ENCODE measurements at places on chromosomes 5 and 9.

DNA sequence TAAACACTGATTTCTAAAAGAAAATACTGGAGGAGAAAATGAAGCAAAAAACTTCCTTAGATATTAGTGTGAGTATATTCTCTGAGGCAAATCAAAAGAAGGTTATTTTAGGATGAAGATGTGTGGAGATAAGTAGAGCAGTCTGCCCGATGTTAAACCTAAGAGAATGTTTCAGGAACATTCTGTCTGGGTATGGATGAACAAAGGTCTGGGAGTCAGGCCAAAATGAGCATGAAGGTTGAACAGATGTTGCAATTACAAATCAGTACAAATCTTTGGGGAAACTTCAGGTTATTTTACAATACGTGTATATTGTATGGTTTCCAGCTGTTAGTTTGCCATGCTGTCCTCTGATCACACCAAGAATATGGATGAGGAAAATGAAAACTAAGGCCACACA is 14.4 kb upstream of the CEP78 start:
- DNase-seq = no peak

DNA sequence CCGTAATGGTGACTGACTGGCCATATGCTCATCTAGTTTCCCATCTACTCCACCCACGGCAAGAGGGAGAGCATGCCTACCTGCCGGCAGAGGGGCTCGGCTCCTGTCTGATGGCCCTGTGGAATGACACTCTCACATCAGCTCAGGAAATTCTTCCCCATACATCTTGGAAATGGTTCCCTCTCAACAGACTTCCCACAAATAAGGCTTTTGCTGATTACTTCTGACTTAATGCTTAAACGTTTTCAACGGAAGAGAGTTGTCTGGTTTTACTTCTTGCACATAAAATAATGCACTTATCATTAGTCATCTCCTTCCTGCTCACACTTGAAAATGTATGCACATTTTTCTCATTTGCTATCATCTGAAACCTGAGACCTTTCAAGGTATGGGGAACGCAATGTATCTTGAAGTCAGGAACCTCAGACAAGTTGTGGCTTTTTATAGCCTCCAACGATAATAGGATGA is 129.5 kb downstream of the TTLL11 start:
- DNase-seq = no peak

GRCh38 chr9:94923326-94924089 is 197.0 kb downstream of the AOPEP start:
- DNase-seq = no peak

GRCh38 chr5:113218906-113219517 is 215.8 kb downstream of the TSSK1B start:
- no peak for DNase-seq

DNA sequence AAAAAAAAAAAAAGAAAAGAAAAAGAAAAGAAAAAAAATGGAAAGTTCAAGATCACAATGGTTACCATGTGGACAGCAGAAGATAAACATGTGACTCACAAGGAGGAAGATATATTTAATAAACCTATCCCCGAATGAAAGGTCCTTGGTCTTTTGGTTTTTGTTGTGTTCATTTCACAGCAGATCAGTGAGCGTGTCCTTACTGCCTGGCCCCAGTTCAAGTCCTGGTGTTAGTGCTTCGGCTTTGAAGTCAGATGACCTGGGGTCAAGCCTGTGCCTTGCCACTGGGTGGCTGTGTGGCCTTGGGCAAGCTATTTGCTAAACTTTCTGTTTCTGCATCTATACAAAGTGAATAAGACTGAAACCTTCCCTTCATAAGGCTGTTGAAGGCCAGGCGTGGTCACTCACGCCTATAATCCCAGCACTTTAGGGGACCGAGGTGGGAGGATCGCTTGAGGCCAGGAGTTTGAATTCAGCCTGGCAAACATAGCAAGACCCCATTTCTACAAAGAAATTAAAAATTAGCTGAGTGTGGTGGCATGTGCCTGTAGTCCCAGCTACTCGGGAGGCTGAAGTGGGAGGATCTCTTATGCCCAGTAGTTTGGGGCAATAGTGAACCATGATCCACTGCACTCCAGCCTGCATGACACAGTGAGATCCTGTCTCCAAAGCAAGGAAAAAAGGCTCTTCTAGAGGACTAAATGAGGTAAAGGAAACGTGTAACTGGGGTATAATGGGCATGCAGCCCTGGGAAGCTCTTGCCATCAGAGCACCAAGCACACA is 94.5 kb upstream of the SPATA31D4 start:
- DNase-seq = no peak

DNA sequence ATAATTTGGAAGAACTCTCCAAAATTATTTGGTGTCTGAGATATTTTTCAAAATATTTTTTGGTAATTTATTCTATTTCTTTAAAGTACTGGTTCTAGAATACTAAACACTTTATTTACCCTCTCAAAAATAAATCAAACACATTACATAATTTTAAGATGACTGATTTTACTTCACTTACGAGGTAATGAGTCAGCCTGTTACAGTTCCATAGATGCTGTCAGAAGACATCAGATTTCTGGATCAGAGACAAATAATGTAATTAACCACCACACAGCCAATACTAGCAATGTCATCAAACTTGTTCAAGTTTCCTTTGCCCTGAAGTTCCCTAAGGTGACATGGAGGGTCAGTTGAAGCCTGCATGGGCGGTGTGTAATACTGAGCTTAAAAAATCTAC is 106.1 kb upstream of the CDH9 start:
- DNase-seq = no peak

- no peak for DNase-seq
These were observed 522.5 kb downstream of the TLE4 start for GRCh38 chr9:80094176-80094771.

GRCh38 chr5:158120760-158121159 is 261.8 kb upstream of the CLINT1 start:
- no peak for DNase-seq

GRCh38 chr5:149872351-149873040 is 72.1 kb downstream of the PDE6A start:
- DNase-seq = no peak

DNA sequence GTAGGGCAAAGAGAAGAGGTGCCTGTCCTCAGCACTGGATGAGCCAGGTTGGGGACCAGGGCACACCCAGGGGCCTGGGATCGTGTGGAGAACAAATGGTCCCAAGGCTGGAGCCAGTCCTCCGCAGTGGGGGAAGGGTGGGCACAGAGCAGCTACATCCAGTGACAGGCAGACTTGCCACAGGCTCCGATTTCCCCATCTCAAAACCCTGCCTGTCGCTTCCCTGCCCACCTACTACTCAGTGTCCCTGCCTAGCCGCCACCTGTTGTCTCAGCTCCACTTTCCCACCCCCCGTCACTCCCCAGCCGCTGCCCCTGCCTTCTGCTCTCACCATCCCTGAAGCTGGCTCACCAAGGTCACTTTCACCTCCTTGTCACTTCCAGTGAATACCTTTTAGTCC is 13.9 kb upstream of the ENHO start:
- no peak for DNase-seq

- no peak for DNase-seq
These were observed 39.4 kb upstream of the PPP2R2B start for GRCh38 chr5:146917931-146918330.

DNA sequence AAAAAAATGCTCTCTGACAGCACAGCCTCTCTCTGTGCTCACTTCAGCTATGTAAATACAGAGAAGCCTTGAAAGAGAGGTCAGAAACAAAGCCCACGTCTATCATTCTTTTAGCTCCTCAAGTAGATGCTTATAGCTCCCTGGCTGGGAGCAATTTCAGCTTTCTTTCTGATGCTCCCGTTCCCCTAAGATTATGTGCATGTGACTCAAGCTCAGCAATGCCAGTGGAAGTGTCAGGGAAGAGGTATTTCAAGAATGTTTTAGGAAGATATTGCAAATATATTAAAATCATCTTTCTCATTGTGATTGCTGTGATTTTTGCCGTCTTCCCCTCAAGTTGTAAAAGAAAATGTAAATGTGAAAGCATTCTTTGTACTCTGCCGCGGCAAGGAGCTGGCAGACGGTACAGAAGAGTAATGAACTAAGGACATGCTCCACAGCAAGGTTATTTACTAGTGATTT is 1353.7 kb upstream of the ACO1 start:
- DNase-seq = no peak

GRCh38 chr5:132103969-132104391 is 30.4 kb downstream of the CSF2 start:
- no peak for DNase-seq

DNA sequence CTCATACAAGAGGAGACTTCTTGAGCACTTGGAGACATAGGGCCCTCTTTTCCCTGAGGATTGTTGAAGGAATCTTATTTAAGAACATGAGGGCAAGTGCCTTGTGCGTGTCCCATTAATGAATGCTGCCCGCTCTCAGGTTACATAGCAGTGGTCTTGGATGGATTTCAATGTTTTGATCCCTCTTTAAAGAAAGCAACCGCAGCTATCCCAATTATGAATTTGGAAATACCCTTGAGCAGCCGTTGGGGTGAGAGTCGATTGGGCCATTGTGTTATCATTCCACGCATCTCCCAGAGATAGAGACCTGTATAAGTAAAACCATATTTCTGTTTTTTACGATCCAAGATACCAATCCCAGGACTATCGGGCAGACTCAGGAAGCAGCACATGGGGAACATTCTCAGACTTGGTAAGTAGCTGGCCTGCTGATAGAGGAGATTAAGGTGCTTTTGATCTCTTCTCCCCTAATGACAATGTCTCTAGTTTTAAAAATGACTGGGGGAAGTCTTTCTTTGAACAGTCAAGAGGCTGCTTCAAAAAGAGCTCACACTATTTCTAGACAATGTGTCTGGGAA is 145.3 kb downstream of the MACROH2A1 start:
- DNase-seq = no peak

- DNase-seq = no peak
These were observed 27.3 kb downstream of the RXRA start for GRCh38 chr9:134353539-134353938.

- no peak for DNase-seq
These were observed 13.0 kb downstream of the SNX24 start for GRCh38 chr5:122858451-122858850.

- no peak for DNase-seq
These were observed 44.2 kb downstream of the SH3PXD2B start for GRCh38 chr5:172410160-172410559.

DNA sequence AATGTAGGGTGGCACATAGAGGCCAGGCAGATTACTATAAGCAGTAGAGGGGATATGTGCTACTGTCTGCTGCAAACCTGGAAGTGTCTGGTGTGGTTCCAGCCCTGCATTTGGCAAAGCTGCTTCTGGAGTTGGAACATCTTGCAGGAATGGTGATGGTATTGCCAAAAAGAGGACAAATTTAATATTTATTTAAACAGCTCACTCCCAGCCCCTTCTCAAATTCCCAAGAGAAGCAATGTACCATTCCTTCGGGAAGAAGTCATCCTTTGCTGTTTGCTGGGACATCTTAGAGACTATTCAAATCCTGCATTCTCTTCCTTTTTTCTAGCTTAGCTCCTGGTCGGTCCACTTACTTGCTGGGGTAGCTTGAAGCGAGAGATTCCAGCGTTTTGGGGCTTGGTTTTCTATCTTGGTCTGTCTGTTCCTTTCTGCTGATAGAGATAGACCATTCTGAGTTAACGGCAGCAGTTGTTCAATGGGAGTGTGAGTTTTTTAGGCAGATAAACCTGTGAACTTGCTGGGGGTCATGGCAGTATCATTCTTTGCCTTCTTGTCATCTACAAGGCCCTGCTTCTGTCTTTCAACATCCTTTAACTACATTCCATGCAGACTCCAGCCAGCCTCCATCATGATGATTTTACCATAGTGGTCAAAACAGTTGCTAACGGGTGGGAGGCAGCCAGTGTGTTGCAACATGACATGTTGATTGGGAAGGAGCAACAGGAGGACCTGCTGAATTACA is 69.9 kb downstream of the RCL1 start:
- no peak for DNase-seq

DNA sequence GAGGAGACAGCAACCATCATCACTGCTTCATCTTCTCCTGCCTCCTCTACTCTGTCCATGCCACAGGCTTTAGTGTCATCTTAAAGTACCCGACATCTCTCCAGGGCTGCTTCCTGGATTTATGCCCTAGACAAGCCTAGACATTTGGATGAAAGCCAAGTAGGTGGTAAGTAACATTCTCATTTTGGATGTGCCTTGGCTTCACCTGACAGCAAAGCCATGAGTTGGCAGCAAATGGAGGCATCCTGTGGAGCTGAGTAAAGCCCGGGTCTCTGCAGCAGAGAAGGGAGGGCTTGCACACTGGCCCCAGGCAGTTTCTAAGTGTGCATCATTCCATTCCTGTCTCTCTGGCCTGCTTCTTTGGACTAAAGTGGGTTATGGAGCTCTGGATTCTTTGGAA is 299.1 kb downstream of the DMAC1 start:
- DNase-seq = no peak

Data from stimulated activated CD8-positive, alpha-beta memory T cell treated with anti-CD3 and anti-CD28 coated beads, Interleukin-7, amount 100 ng/mL, for 4 hours (primary cell).